ENCODE measurements at places on chromosomes 7 and 10.

DNA sequence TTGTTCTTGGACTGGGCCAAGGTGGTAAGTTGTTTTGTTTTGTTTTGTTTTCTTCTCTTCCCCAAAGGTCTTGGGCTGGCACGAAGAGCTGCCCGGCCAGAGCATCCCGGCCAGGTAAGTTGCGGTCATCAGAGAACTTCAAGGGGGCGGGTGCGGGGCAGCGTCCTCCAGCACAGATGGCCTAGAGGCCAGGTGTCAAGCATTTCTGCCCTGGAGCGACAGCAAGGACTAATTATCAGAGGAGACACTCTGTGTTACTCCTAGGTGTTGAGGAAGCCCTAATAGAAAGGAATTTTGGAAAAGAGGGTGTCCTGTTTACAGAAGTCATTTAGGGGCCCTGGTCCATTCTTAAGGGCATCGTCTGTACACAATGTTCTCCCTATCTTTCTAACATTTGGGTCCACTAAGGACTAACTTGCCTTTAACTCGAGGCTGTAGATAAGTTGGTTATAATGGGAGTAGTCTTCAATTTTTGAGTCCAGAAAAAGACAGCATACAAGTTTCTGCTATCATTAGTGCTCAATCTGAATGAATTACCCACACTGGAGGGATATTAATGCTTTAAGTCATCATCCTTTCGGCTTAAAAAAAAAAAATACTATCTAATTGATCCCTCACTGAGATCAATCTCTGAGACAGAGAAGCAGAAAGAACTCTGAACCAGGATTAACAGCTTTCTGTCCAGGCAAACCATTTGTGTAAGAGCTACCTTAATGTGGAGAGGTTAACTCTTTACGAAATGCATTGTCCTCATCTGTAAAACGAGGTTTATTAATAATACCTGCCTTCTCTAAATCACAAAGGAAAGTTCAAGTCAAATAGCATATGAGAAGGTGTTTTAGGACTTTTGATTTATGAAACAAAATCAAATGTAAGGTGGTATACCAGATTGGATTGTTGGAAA lies 1.5 kb downstream of the ITGB8 start:
- DNase-seq, result no peak

DNA sequence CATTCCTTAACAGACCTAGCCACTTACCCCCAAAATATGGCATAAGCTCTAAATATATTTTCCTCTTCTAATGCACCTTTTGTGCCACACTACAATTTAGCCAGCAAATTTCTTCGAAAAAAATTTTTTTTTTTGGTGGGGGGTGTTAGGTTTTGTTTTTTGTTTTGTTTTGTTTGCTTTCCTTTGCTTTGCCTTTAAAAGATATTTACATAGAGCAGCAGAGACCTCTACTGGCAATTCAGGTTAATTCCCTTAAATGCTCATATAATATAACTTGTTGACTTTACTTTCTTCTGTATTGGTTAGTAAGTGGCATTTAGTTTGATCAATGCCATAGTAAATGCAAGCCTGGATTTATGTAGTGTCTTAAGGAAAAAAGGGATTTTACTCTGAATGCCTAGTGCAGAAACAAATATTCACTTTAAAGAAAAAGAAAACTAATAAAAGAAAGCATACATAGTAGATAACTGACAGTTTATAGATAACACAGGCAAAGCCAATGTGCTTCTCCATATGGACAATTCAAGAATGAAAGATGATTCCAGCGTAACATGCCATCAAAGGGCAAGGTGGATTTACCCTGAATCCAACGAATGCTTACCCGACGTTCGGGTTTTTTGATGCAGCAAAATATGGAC lies 1250.6 kb downstream of the GATA3 start:
- no peak for DNase-seq

DNA sequence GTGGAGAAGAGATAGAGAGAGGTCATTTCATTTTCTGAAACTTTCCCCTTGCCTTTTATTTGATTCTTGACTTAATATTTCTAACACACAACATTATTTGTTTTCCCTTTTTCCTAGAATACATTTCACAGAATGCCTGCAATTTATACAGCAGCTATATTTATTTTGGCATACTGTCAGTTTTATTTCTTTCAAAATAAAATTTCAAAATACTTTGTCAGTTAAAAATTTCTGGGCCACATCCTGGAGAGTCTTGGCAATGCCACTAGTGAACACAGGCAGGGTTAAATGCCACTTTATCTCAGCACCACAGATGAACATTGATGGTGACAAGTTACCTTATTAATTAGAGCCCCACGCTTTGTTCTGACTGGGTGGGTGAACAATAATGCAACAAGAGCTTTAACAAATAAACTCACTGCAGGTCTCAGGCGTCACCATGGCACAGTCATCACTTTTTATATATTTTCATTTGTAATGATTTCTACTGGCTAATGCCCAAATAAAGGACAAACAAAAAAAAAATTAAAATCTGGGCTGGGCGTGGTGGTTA lies 494.0 kb downstream of the KIF20B start:
- DNase-seq, result no peak

GRCh38 chr10:25068152-25069058 lies 52.0 kb downstream of the THNSL1 start:
- DNase-seq, result peak; percentile 27

DNA sequence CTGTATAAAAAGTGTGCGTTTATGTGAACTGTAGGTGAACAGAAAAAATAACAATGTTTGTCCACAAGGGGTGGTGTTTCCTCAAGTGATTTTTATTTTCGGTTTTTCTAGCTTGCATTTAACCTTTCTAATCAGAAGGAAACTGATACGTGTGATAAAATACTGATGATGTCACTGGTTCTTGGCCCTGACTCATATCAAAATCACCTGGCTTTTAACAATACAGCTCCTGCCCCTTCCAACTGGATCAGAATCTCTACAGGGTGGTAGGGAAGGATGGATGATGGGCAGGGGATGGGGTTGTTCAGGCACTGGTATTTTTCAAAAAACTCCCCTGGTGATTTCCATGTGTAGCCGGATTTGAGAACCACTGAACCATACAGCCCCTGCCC lies 10.9 kb downstream of the NPFFR1 start:
- no peak for DNase-seq

GRCh38 chr7:130298544-130299326 lies 5.8 kb downstream of the CPA4 start:
- DNase-seq, result no peak
